ENCODE measurements at places on chromosomes 2 and 18.
A peak's percentile ranks its signal among the peaks of the same experiment; 100 is the strongest.

DNA sequence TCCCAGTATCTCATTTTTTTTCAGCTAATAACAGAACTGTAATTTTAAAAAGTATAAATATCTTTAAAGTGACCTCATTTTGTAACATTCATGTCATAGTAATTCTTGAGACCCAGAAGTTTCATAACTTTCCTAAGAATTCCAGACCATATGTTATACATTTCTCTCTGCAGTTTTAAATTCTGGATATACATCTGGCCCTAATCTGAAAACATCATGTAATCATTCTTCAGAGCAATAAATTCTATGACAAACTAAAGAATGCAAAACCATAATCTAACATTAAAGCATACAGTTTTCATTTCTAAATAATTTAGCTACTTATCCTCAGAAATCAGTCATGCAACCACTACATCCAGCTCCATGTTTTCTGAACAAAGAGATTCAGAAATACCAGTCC, 198.3 kb upstream of the SLC35G4 start:
- DNase-seq: no peak

- no peak for DNase-seq
Measured at GRCh38 chr2:159094173-159094737, 125.8 kb downstream of the TANC1 start.

GRCh38 chr2:175383286-175383685, 201.8 kb upstream of the ATP5MC3 start:
- no peak for DNase-seq

DNA sequence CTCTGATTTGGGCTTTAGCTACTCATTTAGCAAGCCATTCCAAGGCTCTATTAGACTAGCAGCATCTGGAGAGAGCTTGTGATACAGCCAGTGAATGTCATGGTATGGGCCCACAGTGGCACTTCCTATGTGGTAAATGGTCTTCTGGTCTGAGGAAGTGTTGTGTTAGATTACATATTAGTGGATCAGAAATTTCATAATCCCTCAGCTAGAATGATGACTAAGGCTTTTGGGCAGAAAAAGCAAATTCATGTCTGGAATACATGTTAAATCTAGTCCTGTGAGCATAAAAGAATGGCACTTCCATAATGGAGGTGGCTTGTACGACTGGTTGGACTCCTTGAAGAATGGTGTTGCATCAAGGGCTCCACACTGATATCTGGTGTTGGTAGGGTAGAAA, 436.8 kb upstream of the CWC22 start:
- DNase-seq: no peak

GRCh38 chr18:24923138-24923537, 428.8 kb downstream of the ZNF521 start:
- DNase-seq: no peak

GRCh38 chr2:55156326-55156725, 75.8 kb downstream of the CLHC1 start:
- DNase-seq: no peak

- no peak for DNase-seq
Measured at GRCh38 chr2:1309507-1309906, 103.8 kb upstream of the TPO start.

DNA sequence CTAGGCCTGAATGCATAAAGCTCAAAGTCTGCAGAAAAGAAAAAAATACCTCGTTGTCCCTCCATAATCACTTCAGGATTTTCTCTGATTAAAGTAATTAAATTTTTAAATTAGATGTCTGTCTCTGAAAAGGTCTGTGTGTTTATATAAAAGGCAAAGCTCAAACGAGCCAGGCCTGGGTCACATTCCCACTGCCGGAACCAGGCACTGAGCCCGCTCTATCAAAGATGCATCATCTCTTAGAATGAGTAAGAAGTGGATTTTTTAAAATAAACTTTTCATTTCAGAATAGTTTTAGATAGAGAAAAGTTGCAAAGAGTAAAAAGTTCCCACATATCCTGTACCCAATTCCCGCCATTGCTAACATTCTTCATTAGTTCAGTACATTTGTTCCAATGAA, 202.1 kb upstream of the KYNU start:
- DNase-seq: no peak

- no peak for DNase-seq
Measured at GRCh38 chr2:19416784-19417684, 58.6 kb upstream of the OSR1 start.

GRCh38 chr2:100140582-100140981, 1.8 kb downstream of the AFF3 start:
- peak; percentile 25 for DNase-seq

Data from CD4-positive, alpha-beta T cell treated with Interferon gamma for 1 hour (primary cell).